WTC11 (cell line): ENCODE measurements at places on chromosomes 12 and 14.
A peak's percentile ranks its signal among the peaks of the same experiment; 100 is the strongest.

- DNase-seq, result no peak
Observed at GRCh38 chr14:28701733-28702132, 64.9 kb upstream of the FOXG1 start.

DNA sequence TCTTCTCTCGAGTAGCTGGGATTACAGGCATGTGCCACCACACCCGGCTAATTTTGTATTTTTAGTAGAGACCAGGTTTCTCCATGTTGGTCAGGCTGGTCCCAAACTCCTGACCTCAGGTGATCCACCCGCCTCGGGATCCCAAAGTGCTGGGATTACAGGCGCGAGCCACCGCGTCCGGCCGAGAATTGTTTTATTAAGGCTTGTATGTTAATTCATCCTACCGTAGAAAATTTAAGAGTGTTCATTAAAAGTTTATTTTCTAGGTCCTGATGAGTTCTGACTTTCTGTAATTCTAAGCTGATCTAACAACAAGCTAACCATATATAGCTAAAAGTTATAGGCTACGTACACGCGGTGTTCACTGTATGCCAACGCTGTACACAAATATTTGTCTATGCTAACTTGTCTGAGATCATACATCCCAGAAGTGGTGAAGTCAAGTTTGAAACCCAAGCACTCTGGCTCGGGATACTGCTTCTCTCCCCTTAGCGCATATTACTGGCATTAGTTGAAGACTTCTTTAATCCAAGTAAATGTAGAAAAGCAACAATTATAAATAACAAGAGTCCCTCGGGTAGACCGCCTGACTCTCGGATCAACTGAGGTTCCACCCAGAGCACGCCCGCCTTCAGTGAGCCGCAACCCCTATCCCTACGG lies 570 bp upstream of the MRPS35 start:
- no peak for DNase-seq

DNA sequence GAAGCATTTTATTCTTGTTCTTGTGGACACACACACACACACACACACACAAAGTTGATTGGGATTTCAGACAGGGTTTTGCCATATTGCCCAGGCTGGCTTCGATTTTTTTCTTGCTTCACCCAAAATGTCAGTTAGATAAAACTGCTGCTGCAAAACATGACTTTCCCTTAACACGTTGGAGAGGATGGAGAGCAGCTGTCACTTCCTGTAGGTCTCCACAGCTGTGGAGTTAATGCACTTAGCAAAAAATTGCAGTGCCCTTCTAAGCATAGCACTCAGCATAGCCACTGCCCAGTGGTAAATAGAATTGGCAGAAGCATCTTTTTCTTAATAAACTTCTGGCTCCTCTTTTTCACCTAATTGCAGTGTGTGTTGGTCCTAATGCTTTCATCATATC lies 54.5 kb downstream of the PDZRN4 start:
- DNase-seq, result no peak

- no peak for DNase-seq
Observed at GRCh38 chr14:96826818-96827217, 29.6 kb downstream of the VRK1 start.

- no peak for DNase-seq
Observed at GRCh38 chr14:32408018-32408417, 78.9 kb downstream of the AKAP6 start.

DNA sequence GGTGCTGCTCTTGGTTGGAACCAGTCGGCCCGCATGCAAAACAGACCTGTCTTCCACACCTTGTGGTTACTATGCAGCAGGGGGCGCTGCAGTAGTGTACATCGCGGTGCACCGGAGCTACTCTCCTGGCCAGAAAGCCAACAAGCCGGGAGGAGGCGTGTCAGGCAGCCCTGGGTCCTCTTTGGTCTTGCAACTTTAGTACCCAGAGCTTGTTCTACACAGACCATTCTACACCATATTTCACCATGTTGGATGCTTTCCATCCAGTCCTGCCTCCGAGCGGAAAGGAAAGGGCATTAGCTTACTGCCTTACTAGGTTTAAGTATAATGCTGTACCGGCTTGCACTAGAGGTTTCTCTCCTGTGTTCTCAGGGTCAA lies 927 bp upstream of the TMTC2 start:
- peak; percentile 97 for DNase-seq

DNA sequence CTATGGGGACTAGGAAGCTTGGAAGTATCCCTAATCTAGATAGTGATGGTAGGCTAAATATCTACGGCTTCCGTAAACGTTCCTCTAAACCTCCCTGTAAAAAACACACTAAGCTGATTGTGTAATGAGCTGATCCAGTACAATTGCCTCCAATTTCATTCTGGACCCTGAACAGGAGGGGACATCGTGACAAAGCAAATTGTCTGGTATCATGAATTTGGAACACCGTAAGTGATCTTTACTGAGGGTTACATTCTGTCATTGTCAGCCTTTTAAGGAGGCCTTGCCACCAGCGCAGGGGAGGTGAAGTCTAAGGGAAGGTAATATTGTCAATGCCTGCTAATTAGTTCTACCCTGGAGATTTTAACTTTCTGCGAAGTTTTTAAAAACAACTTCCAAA lies 487 bp upstream of the MGST1 start:
- no peak for DNase-seq

DNA sequence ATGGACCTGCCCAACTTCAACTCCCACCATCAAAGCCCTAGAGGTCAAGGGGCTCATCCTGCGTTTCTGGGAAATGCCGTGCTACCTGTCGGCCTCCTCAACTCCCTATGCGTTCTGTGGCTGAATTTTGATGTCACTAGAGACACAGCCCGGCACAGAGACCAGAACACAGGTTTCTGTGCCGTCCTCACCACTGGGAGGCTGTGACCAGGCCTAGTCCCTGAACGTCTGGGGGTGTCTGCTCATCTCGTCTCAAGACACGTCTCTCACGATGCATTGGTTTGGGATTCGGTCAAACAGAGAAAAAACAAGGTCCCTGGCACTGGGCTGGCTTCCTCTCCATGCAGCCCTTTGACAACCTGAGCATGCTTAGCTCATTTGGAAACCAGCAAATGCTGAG lies 33.5 kb downstream of the SLC15A4 start:
- no peak for DNase-seq

- no peak for DNase-seq
Observed at GRCh38 chr12:49000346-49000745, 1.2 kb upstream of the DDN start.

DNA sequence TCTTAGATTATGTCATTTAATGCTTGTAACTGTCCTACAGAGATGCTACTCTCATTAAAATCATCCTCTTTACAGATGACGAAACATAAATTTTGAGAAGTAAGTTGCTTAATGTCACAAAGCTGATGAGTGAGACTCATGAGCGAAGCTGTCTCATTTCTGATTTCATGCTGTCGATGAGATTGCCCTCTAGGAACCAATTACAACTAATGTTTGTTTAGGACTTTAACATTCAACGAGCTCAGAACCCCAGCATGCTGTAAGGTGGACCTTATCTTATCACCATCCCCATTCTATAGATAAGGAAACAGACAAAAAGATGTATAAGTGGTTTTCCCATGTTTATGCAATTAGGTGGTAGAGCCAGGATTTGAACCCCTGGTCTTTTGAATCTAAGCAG lies 23.1 kb downstream of the BHLHE41 start:
- DNase-seq, result no peak
